Left lung (tissue), 14 donors: ENCODE measurements at places on chromosomes 4 and X. TPM values are rescaled to one million over a fixed set of nuclear protein-coding genes. Genes with fewer than 3 reads are reported as not detected.

The FAM120C gene
- 11.3 TPM for total RNA-seq

The FATE1 gene
- not detected for total RNA-seq

The MORF4L2 gene
- 284 TPM for total RNA-seq

The LONRF3 gene
- total RNA-seq, result 23.0 TPM

DNA sequence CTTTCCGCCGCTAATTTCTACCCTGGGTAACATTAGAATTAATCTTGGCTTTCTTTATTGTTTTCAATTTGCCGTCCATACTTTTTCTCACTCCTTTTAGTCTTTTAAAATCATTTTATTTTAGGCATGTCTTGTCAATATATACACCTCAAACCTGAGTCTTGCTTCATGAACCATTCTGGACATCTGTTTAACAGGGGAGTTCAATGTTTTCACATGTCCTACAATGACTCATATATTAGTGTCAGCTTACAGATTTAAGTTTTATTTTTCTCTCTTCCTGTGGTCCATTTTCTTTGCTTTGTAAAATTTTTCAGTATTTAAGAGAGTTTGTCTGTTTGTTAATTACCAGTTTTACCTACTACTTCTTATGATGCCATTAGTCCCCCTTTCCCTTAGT lies 89.5 kb downstream of the LCORL start:
- H3K4me3 ChIP-seq, result no peak overlapping the region
- H3K36me3 ChIP-seq, result no peaks in the 10 kb centered on the region
- no peak overlapping the region for H3K27ac ChIP-seq

DNA sequence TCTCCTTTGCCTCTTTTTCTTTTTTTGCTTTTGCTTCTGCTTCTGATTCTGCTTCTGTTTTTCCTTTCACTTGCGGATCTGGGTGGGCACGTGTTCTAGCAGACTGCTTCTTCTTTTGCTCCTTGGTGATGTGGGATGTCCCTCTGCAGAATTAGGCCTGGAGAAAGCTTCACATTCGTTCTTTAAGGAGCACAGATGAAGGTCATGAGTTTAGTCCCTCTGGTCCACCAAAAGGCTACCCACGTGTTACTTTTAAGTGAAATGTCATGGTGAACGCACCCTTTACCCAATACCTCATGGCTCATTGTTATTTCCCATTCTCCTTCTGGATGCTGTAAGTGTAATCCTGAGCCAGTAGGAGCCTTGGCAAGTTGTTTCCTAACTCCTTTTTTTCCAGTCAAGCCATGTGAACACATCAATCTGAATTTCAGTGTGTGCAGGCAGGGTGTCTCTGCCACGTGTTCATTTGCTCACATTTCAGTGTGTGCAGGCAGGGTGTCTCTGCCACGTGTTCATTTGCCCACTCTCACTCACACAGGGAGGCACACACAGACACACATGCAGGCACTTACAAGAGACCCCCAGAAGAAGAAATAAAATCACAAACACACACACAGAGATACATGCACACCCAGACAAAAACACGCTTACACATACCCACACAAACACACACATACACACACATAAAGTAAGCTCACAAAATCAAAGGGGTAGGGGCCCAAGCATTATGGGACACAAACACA lies 36.9 kb downstream of the NBDY start:
- no peaks in the 10 kb centered on the region for H3K36me3 ChIP-seq
- no peaks in the 10 kb centered on the region for H3K27me3 ChIP-seq
- H3K4me3 ChIP-seq, result no peak overlapping the region
- peak; percentile 8 for DNase-seq
- H3K4me1 ChIP-seq, result peaks cover 10% of the 10 kb centered on the region
- H3K27ac ChIP-seq, result no peak overlapping the region

- peaks cover under 1% of the 10 kb centered on the region for H3K36me3 ChIP-seq
- H3K4me1 ChIP-seq, result peaks cover 3% of the 10 kb centered on the region
Measured at GRCh38 chr4:3371033-3372001, 70.5 kb upstream of the HGFAC start.

- no peaks in the 10 kb centered on the region for H3K4me1 ChIP-seq
- H3K36me3 ChIP-seq, result no peaks in the 10 kb centered on the region
- H3K4me3 ChIP-seq, result no peak overlapping the region
- no peak overlapping the region for H3K27ac ChIP-seq
- no peak for DNase-seq
Measured at GRCh38 chr4:80128941-80129340, 55.9 kb upstream of the ANTXR2 start.

DNA sequence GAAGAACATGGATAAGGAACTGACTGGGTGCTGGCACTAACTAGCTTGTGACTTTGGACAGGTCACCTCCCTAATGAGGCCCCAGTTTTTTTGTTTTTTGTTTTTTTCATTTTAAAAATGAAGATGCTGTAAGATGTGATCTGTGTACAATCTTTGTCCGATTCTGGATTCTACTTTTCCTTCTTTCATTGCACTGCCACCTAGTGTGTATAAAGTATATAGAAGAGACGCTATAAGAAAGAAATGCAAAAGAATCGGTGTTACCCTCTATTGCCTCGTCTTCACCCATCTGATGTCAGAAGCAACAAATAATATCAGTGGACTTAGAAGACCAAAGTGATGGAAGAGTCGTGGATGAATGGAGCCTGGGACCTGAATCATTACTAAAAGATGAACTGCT lies 58.6 kb upstream of the P2RY10 start:
- H3K27ac ChIP-seq, result no peak overlapping the region
- no peaks in the 10 kb centered on the region for H3K27me3 ChIP-seq
- no peaks in the 10 kb centered on the region for H3K4me1 ChIP-seq
- no peaks in the 10 kb centered on the region for H3K36me3 ChIP-seq
- no peak overlapping the region for H3K4me3 ChIP-seq
- DNase-seq, result no peak

- no peaks in the 10 kb centered on the region for H3K36me3 ChIP-seq
- no peaks in the 10 kb centered on the region for H3K4me1 ChIP-seq
- H3K4me3 ChIP-seq, result no peak overlapping the region
- no peak overlapping the region for H3K27ac ChIP-seq
- H3K27me3 ChIP-seq, result no peaks in the 10 kb centered on the region
- no peak for DNase-seq
Measured at GRCh38 chrX:70044541-70045245, 5.0 kb downstream of the AWAT2 start.

DNA sequence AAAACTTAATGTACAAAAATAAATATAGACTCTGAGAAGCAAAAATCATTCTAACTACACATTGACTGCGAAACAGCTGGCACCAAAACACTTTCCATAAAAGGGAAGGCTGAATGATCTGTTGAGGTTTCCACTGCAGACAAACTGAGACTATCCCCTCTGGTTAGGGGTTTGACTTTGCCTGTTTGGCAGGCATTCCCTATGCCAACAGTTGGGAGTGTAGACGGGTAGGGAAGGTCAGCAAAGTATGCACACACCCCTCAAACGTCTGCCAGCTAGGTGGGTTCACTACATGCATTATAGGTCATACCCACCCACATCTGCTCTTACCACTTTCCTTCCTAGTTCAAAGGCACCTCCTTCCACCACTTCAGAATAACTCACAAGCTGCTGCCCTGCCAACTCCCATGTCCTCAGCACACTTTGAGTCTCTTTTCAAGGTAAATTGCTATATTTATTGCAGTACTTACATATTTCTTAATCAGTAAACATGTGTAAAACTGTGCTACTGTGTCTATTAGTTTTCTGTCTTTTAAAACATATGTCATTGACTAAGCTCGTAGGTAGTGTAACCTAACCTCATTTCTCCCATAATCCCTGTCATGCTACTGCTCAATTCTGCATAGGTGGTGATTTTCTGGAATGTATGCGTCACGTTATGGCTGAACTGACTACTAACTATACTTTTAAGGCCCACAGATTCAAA lies 12.4 kb downstream of the CTSO start:
- H3K4me3 ChIP-seq, result no peak overlapping the region
- H3K27me3 ChIP-seq, result no peaks in the 10 kb centered on the region

- no peaks in the 10 kb centered on the region for H3K4me1 ChIP-seq
- H3K27ac ChIP-seq, result no peak overlapping the region
- no peaks in the 10 kb centered on the region for H3K36me3 ChIP-seq
- no peak overlapping the region for H3K4me3 ChIP-seq
- no peaks in the 10 kb centered on the region for H3K27me3 ChIP-seq
- DNase-seq, result no peak
Measured at GRCh38 chrX:69551421-69552009, 47.4 kb downstream of the NALF2 start.

DNA sequence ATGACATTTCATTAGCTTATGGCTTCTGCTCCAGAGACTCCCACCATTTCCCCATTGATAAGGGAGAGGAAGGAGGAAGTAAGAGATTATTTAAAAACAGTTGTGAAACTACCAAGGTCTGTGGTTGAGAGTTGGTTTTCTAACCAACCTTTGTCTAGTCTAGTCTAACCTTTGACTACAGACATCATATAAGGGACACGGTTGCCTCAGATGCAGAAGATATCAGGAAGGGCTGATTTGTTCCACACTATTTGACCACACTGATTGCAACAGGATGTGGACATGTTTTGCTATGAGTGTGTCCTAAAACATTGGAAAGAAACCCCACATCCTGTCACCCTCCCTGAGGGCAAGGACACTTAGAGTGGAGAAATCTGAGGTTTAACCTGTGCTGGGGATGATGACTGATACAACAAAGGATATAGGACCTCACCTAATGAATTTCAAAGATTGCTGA lies 53.0 kb downstream of the COQ2 start:
- no peak for DNase-seq
- no peak overlapping the region for H3K4me3 ChIP-seq
- H3K27me3 ChIP-seq, result no peaks in the 10 kb centered on the region
- no peaks in the 10 kb centered on the region for H3K36me3 ChIP-seq

DNA sequence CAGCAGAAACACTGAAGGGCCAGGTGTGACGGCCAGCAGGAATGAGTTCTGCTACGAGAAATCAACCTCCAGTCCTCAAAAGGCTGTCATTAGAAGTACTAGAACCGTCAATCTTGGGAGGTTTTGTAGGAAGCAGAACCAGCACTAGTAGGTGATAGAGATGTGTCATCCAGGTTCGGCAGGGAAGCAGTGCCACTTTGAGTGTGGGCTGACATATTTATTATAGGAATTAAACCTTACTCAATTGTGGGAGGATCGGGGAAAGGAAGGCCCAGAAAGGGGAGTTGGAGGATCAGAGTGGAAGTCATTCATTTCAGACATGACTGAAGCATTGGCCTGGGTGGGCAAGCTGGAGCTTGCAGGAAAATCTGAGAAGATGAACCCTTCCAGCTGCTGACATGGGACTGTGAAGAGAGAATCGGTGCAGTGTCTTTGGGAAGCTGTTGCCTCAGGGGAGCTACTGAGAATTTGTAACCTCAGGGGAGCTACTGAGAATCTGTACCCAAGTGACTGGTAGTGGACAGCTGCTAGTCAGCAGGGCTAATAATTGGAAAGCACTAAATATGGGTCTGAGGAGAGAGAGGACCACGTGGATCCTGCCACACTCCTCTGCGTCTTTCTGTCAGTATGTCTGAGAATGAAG lies 177.4 kb downstream of the SPRY1 start:
- DNase-seq, result no peak
- no peaks in the 10 kb centered on the region for H3K36me3 ChIP-seq
- no peak overlapping the region for H3K4me3 ChIP-seq
- no peaks in the 10 kb centered on the region for H3K4me1 ChIP-seq
- no peak overlapping the region for H3K27ac ChIP-seq
- no peaks in the 10 kb centered on the region for H3K27me3 ChIP-seq
